Stimulated activated CD4-positive, alpha-beta T cell treated with anti-CD3 and anti-CD28 coated beads, Interleukin-1b, Interleukin-23, amount 100 ng/mL, for 4 hours (primary cell): ENCODE measurements at places on chromosomes 16 and 17.

DNA sequence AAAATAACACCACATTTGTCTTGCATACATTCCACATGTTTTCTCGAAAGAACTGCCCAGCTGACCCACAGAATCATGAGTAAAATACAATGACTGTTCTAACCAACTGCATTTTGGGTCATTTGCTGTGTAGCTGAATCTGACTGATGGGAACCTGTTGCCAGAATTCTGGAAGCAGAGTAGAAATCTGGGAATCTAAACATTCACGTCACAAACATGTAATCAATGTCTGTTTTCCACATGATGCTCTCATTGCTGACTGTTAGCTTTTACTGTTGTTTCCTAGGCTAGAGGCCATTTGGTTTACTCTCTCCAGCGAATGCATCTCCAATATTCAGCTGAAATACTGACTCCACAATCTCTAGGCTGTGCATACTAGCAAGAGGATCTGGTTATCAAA is 710.1 kb downstream of the KCNJ2 start:
- DNase-seq = no peak

DNA sequence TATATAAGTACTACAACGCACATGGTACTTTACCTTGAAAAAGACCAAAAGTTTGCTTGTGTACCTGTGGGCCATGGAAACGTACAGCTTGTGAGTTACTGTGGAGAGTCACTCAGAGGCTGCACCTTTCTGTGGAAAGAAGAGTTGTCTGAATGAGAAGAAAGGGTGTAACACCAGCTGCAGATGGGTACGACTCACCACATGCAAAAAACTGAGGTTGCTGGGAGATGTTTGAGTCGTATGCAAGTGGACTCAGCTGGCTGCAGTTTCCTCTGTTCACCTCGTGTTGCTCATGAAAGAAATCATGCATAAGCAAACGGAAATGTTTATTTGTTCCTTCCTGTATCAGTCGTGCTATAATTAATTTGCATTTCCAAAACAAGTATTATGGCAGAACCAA is 22.4 kb upstream of the DYNLRB2 start:
- DNase-seq = no peak

DNA sequence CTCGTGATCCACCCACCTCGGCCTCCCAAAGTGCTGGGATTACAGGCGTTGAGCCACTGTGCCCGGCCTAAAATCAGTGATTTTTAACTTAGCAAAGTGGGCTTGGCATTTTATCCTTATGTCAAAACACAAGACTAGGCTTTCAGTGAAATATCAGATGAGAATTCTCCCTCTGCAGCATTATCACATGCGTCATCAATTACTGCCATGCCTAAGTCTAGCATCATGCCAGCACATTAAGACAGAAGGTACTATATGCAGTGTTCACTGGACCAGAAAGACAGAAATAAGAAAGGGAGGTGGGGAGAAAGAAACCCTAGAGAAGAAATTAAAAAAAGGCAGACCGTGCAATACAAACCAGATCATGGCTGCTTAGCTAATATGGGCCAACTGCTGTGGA is 29.8 kb downstream of the GPATCH8 start:
- no peak for DNase-seq

DNA sequence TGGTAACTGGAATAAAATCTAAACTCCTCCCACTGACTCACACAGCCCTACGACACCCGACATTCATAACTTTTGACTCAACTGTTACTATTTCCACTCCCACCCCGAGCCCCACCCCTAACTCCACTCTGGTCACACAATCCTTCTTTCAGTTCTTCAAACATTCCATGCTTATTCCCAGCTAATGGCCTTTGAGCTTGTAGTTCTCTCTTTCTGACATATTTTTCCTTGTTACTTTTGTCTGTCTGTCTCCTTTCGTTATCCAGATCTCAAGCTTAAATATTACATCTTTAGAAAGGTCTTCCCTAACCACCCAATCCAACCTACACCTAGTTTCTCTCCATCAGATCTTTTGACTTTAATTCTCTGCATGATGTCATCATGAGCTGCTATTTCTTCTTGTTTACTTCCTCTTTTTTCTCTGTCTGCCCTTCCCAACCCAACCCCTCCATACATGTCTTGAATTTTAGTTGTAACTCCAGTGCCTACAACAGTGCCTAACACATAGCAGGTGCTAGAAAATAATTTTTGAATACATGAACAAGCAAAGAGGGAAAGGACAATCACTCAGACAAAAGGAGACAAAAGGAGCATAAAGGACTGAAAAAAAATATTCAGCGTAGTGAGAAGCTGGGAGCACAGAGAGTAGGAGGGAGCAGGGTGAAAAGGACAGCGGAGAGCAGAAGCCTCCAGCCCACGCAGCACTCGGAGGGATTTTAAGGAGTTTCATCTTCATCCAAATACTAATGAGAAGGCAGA is 65.2 kb upstream of the SMIM36 start:
- no peak for DNase-seq
